ENCODE measurements at places on chromosomes 2 and 18.

GRCh38 chr2:201114350-201114749 is 1.6 kb upstream of the CFLAR start:
- no peak for DNase-seq

GRCh38 chr18:70454704-70455322 is 166.0 kb downstream of the SOCS6 start:
- peak; percentile 38 for DNase-seq

- DNase-seq, result peak; percentile 88
Observed at GRCh38 chr18:74597662-74598349, at the start of gene ZNF407. Gene ZNF407, plus strand, starts transcription at chr18:74597870. Its CDS starts 33,150 bp downstream, at chr18:74631020.

- no peak for DNase-seq
Observed at GRCh38 chr18:10035281-10035991, 121.6 kb downstream of the VAPA start.
